ENCODE measurements at places on chromosomes 3 and 15.

DNA sequence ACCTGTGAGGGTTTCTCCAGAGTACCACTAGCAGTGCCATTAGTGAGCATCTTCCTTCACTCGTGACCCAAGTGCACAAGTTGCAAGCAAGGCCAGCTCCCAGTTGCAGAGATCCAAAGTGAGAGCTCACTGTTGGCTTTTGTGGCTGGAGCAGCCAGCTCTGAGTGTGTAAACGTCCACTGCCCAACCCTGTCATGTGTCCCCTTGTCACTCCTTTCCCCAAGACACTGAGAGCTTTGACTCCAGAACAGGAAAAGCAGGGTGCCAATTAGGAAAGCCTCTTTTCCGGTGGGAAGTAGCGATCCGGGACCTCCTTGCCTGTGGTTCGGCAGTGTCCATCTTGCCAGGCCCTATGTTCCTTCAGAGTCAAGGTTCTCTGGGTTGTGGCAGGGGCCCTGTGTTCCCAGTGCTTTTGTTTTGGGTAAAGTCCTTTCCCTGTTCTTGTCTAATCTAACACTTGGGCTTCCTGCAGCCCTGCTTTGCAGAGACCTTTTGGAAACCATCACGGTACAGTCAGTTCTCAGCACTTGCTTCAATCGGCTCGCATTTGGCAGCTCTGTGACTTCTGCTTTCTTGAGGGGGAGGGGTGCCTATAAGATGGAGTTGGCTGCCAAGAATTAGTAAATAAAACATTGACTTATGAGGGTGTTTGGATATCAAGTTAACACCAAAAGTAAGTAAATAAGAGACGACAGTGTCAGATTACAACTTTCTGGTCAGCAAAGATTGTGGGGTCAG is 90.5 kb downstream of the DNASE1L3 start:
- H3K4me1 ChIP-seq = peaks cover 47% of the 10 kb centered on the region
- H3K27me3 ChIP-seq = no peaks in the 10 kb centered on the region
- H3K36me3 ChIP-seq = peaks cover 34% of the 10 kb centered on the region
- no peak for DNase-seq
- H3K4me3 ChIP-seq = no peak overlapping the region

- no peaks in the 10 kb centered on the region for H3K27me3 ChIP-seq
- no peak for DNase-seq
- no peak overlapping the region for H3K4me3 ChIP-seq
- H3K4me1 ChIP-seq = no peaks in the 10 kb centered on the region
Observed at GRCh38 chr15:71186267-71186666, 71.0 kb downstream of the THSD4 start.

GRCh38 chr3:120145542-120146285 is 51.5 kb upstream of the GSK3B start:
- peak overlapping the region; percentile 25 for H3K27ac ChIP-seq
- H3K36me3 ChIP-seq = no peaks in the 10 kb centered on the region
- H3K4me1 ChIP-seq = peaks cover 4% of the 10 kb centered on the region
- no peak for DNase-seq
- H3K27me3 ChIP-seq = no peaks in the 10 kb centered on the region

DNA sequence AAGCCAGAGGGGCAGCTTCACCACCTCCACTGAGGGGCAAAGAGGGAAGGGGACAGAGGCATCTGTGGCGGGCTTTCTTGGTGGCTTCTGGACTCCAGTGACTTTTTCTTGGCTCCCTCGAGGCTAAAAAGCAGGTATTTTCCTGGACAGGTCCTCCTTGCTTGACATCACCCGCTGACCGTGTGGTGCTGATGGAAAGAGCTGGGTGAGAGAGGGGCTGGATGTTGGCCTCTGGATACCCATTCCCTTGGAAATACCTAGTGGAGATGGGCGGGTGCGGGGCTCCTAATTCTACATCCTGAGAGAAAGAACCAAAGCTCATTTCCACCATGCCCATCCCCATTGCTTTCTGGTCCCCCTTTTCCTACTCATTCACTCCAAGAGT is 47.1 kb upstream of the TSEN2 start:
- H3K36me3 ChIP-seq = no peaks in the 10 kb centered on the region
- H3K4me1 ChIP-seq = no peaks in the 10 kb centered on the region
- H3K4me3 ChIP-seq = no peak overlapping the region
- no peak for DNase-seq
- no peak overlapping the region for H3K27ac ChIP-seq
- peaks cover 27% of the 10 kb centered on the region for H3K27me3 ChIP-seq

- H3K4me1 ChIP-seq = peaks cover 24% of the 10 kb centered on the region
- peak overlapping the region; percentile 42 for H3K27ac ChIP-seq
- no peak overlapping the region for H3K4me3 ChIP-seq
- H3K27me3 ChIP-seq = no peaks in the 10 kb centered on the region
Observed at GRCh38 chr15:42508263-42508690, 12.8 kb downstream of the SNAP23 start.

DNA sequence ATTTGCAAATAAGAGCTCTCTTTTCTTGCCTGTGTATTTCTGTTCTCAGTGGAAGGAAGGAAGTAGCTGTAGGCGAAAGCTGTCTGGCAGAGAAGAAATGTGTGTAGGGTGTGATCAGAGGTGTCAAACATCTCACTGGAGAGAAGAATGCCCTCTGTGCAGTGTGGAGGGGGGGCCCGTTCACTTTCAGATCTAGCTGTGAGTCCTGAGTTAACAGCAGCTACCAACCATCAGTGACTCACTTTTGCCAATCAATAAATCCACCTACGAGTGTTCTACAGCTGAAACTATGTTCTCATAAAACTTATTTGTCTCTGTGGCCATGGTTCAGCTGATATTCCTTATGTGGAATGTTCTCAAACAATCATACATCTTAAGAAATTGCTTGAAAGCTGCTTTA is 103.7 kb downstream of the FRMD4B start:
- no peaks in the 10 kb centered on the region for H3K36me3 ChIP-seq
- H3K4me1 ChIP-seq = peaks cover 2% of the 10 kb centered on the region
- no peak for DNase-seq
- no peak overlapping the region for H3K27ac ChIP-seq
- H3K27me3 ChIP-seq = no peaks in the 10 kb centered on the region
